ENCODE measurements at places on chromosomes 5 and 9.

DNA sequence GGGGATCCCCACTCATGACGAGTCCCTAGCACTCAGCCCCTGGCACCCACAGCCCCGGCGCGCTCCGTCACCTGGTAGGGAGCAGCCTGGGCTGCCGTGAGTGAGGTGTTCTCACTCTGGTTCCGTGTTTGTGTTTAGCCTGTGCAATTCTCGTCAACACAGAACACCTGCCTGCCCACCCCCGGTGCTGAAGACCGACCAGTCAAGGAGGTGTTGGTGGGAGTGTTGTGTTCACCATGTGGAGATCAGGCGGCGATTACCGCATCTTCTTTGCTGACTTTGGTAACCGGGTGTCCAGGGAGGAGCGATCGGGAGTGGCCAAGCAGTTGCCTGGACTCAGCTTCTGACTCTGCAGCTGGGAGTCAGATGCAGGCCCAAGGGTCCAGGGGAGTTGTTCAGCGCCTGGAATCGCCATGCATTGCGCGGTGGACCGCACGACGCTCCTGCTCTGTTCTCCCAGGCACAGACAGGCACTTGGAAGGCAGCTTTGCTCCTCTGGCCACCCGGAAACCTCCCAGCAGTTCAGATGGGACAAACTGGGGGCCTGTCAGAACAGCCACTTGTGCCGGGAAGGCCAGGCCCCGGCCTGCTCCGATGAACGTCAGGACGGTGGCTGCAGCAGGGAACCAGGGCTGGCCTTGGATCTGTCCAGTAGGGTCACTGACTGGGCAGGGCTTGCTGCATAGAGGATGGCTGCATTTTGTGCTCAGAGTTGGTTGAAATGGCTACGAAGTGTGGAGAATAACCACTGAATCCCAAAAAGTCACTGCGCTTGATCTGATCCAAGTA lies 28.2 kb downstream of the EXOC3 start:
- no peak for DNase-seq

DNA sequence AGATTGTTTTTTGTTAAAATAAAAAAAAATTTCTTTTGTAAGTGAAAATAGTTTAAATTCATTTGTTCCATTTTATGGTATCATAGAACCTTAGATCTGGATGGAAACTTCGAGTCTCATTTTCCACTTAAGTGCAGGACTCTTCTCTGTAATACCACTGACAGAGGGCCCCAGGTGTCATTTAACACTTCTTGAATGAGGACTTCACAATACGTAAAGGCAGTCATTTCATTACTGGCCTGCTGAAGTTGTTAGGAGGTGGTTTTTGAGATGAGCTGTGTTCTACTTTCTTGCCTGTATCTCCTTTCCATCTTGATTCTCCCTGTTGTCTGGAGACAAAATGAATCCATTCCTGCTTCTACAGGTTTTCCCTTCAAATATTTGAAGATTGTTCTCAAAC lies 455.3 kb downstream of the DMRT2 start:
- DNase-seq, result no peak

GRCh38 chr5:155959082-155959481 lies 367.9 kb upstream of the SGCD start:
- no peak for DNase-seq

DNA sequence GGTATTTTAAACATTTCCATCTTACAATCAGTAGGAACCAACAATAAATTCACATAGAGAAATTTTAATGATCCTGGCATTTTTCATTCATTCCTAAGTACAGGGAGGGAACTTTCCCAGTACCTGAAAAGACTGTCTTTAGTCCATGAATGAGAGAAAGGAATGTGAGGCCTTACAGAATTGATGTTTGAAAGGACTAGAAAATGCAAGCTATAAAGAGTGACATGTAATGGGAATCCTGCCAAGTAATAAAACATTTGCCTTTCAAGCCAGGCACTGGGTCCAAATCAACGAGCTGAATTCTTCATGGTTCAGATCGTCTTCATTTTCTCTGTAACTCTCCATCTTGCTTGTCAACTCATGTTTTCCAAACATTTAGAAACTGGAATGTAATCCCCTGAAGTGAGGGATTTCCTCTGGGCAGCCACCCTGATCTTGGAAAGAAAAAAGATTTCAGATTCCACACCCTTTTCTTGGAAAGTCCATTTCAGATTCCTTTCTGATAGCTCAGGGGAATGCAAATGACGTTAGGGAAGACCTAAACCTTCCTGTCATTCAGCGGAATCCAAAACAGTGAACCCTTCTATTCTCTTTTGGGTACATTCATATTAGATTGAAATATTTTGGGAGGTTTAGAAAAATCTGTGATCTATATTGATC lies 315.8 kb downstream of the SH3GL2 start:
- DNase-seq, result no peak

- no peak for DNase-seq
Measured at GRCh38 chr5:448766-449090, 5.8 kb downstream of the EXOC3 start.

DNA sequence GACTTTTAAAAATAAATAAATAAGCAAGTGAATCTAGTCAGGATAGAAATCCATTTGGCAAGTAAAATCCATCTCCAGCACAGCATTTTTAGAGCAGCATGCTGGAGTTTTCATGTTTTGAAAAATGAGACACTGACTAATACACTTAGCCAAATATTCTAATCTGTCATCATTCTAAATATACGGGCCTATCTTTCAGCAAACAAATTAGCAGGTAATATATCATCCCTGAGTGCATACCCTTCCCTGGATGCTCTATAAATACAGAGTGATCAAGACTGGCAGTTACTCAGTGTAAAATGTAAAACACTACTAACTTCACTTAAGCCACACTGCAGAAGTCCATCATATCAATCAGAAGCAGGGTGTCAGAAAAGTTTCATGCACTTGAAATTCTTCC lies 58.4 kb downstream of the MLLT3 start:
- no peak for DNase-seq

DNA sequence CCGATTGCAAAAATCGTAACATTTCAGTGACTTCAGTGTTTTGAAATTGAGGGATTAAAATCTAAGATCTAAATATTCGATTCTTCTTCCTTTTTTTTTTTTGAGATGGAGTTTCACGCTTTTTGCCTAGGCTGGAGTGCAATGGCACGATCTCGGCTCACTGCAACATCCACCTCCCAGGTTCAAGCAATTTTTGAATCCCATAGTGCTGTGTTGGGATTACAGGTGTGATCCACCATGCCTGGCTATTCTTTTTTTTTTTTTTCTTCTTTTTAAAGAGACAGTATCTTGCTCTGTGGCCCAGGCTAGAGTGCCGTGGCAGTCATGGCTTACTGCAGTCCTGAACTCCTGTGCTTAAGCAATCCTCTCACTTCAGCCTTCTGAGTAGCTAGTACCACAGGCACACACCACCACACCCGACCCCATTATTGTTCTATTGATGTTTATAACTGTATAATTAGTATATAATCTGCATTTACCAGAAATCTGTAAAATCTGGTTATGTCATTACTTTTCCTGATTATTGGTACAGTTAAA lies 42.7 kb downstream of the NSD1 start:
- no peak for DNase-seq

GRCh38 chr5:82494942-82495341 lies 216.8 kb upstream of the RPS23 start:
- DNase-seq, result no peak

DNA sequence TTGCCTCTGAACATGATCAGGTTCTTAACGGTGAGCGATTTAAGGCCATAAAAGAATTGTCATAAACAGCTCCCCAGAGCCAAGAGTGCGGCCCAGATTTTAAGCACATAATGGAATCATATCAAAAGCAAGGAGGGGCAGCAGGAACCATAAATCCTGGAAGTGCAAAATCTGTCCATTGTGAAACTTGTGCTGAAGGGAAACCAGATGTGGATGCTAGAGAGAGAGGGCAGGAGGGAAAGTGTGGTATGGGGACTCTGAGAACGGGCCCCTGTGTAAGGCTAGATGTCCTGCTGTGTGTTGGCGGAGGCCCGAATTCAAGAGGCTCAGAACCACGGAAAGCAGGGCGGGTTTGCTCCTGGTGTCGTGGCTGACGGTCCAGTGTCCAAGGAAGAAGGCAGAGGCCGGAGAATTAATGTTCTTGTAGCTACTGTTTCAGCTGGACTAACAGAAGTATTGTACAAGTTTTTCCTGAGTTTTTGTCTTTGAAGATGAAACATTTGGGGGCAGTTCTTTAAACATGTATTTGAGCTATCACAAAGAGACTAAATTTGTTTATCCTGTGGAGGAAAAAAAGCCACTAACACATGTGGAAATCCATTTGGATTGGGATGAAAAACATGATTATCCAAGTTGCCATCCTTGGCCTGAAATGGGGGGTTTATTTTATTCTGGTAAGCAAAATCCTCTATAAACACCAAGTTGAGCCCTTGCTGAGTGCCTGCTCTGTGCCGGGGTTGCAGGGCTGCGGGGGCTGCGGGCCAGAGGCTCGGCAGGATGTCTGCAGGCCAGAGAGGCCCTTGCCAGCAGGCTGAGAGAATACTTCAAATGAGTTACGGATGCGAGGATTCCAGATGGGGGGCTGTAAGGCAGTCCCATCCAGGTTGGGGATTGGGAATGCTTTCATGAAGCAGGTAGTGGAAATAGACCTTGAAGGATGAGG lies 9.2 kb upstream of the CXCL14 start:
- peak; percentile 68 for DNase-seq

DNA sequence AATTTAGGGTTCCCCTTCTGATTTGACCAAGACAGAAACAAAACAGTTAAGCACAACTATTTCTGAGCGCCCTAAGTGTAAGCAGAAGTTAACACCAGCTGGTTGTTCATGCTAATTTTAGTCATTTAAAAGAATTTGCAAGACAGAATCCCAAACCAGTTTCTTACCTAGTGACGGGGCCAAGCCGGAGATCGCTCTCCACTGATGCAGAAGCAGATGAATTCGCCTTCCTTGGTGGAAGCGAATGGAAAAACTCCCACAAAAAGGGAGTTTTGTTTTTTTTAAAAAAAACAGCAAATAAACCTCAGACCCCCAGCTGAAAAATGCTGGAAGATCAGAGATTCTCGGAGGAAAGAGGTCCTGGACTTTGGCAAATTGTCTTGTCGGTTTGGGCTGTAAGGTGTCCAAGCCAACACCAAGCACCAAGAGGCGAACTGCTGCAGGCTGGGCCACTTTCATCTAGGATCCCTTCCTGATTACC lies 47.4 kb upstream of the GLDC start:
- no peak for DNase-seq

DNA sequence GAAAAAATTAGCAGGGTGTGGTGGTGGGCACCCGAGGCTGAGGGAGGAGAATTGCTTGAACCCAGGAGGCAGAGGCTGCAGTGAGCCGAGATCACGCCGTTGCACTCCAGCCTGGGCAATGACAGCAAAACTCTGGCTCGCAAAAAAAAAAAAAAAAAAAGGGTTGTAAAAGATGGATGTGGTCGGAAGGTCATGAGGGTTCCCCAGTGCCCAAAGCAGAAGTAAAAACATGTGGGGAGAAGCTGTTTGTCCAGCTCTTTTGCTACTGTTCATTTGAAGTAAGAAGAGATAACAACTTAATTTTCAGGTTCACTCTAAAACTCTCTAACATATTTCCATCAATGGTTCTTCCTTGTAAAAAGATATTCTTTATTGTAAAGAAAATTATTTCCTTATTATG lies 57.1 kb upstream of the GOLPH3 start:
- DNase-seq, result no peak

DNA sequence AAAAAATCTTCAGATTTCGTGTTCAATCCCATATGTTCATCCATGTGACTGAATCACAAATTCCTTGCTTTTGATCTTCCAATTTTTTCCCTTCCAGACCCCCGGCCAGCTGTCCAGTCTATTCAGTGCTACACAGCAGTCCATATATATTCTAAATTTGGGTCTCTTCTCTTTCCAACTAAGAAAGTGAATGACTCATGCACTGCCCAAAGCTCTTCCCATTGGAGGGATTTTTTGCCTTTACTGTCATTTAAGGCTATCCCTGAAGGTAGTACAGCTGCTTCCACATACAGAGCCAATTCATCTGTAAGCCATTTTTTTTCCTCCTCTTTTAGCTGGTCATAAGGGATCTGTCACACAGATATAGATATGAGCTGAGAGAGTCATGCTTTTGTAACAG lies 478.3 kb downstream of the DMRT2 start:
- no peak for DNase-seq

DNA sequence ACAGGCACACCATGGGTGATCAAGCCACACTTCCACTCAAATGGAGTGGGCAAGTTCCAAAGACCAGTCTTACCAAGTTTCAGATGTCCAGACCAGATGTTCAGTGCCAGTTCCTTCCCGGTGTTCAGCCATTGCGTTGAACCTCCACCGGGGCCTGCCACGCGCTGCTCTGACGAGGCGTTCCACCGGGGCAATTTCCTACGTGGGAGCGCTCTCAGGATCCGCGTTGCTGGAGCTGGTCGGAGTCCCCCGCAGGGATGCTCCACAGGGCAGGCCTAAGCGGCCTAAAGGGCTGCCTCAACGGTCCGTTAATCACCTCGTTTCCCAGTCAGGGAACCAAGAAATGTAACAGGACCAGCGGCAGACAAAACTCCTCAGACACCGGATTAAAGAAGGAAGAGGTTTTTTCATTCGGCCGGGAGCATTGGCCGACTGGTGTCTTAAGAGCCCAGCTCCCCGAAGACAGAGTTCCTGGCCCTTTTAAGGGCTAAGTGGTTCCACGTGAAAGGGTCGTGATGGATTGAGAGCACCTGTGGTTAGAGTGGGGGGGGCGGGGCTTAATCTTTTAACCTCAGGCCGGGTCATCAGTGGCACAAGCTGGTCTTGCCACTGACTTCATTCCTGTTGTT lies 35.7 kb upstream of the PPP1R26 start:
- DNase-seq, result no peak

DNA sequence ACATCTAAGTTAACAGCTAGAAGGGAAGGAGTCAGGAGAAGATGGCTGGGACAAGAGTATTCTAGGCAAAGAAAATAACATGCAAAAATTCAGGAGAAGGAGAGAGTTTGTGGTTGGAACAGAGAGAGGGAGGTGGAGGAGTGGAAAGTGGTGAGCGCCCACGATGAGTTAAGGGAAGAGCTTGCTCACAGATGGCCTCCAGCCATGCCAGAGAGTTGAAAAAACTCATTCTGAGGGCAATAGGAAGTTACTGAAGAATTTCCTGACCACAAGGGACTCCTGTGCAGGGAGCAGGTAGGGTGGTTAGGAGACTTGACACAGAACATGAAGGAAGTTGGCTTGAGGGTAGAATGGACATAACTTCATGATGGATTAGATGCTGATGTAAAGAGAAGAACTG lies 159.7 kb downstream of the DOCK2 start:
- no peak for DNase-seq

DNA sequence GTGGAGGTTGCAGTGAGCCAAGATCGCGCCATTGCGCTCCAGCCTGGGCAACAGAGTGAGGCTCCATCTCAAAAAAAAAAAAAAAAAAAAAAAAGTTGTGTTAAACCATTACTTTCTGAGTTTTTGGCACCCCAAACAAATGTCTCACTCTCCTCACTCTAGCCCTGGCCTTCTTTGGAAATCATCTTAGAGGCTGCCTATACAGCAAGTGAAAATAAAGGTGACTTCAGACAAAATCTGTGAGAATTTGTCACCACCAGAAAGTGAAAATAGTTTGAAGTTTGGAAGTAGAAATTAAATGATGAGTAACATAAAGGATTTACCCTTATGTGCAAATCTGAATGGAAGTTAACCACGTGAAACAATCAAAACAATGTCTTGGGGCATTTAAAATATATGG lies 7.2 kb upstream of the ZNF131 start:
- DNase-seq, result no peak
